ENCODE measurements at places on chromosomes 3 and 15. TPM values are rescaled to one million over a fixed set of nuclear protein-coding genes. Genes with fewer than 3 reads are reported as not detected.
A peak's percentile ranks its signal among the peaks of the same experiment; 100 is the strongest.

Gene GPR171
- not detected for total RNA-seq

Gene CYP11A1
- not detected for total RNA-seq

- no peak overlapping the region for H3K4me3 ChIP-seq
- no peak overlapping the region for H3K27ac ChIP-seq
- H3K4me1 ChIP-seq = no peaks in the 10 kb centered on the region
- no peaks in the 10 kb centered on the region for H3K36me3 ChIP-seq
- DNase-seq = no peak
These were observed 67.1 kb downstream of the PLOD2 start for GRCh38 chr3:146093896-146094295.

GRCh38 chr15:33074212-33074611, 120.3 kb downstream of the FMN1 start:
- no peak for DNase-seq
- H3K4me3 ChIP-seq = no peak overlapping the region
- H3K27ac ChIP-seq = no peak overlapping the region
- no peaks in the 10 kb centered on the region for H3K27me3 ChIP-seq
- no peaks in the 10 kb centered on the region for H3K4me1 ChIP-seq
- no peaks in the 10 kb centered on the region for H3K36me3 ChIP-seq

DNA sequence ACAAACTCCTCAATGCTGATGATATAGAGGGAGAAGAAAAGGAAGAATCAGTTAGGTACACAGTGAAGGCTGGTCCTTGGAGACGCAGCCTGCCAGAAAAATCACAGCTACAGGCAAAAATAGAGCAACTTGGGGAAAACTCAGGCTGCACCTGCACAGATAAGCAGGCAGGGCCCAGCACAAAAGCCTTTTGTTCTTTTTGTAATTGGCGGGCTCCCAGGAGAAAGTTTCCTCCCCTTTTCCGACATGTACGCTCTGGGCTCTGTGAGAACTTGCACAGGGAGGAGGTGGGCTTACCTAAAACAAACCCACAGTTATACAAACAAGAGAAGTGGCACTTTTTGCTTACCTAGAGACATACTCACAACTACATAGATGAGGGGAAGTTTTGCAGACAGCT, 813.4 kb upstream of the EPHA6 start:
- H3K27ac ChIP-seq = no peak overlapping the region
- no peaks in the 10 kb centered on the region for H3K36me3 ChIP-seq
- DNase-seq = no peak
- no peaks in the 10 kb centered on the region for H3K27me3 ChIP-seq

Gene ZIC4
- not detected for total RNA-seq

DNA sequence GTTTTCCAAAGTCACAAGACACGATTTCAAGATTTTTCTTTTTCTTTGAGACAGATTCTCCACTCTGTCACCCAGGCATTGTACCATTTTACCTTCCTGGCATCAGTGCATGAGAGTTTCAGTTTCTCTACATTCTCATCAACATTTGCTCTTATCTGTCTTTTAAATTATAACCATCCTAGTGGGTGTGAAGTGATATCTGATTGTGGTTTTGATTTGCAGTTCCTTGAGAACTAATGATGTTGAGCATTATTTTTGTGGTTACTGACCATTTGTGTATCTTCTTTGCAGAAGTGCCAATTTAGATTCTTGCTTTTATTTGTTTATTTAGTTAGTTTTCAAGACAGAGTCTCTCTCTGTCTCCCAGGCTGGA, 41.2 kb downstream of the ADIPOQ start:
- H3K36me3 ChIP-seq = no peaks in the 10 kb centered on the region
- H3K27ac ChIP-seq = no peak overlapping the region
- H3K4me1 ChIP-seq = peaks cover 4% of the 10 kb centered on the region
- no peak overlapping the region for H3K4me3 ChIP-seq
- no peaks in the 10 kb centered on the region for H3K27me3 ChIP-seq
- peak; percentile 11 for DNase-seq
